ENCODE measurements at places on chromosomes 11 and 22.

DNA sequence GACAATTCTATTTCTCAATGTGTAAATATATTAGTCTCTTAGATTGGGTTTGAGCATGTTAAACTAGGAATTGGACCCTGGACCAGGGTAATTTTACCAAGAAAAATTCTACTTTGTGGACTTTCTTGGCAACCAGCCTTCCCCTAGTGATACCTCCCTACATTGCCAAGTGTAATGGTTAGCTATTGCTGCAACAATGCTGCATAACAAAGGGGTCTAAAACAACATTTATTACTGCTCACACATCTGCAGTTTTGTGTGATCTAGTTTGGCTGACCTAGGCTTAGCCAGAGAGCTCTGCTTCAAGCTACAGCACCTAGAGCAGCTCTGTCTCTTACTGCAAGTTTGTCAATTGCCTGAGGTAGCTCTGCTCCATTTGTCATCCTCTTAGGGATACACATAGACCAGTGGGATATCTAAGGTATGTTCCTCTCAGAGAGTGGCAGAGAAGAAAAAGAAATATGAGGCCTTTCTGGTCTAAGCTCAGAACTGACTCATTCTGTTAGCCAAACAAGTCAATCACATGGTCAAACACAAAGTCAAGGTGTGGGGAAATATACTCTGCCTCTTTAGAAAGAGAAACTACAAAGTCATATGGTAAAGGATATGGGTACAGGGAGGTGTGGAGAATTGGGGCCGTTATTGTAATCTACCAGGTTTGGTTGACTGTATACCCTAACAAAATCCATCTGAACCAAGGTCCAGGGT, 2.0 kb upstream of the LAYN start:
- no peak for DNase-seq

DNA sequence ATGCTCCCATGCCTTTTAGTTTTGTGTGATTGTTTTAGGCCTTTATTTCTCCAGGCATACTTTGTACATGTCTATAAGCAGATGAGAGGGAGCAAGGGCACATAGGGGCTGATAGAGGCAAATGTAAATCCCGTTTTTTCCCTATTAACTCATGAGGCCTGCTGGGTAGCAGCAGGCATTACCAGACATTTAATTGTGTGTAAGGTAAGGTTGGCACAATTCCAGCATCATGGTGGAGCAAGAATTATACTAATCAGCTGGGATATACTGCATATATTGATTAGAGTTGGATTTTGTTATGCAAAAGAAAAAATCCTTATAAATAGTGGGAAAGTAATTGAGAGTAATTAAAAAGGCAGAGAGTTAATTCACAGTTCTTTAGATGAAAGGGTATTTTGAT, 12.2 kb downstream of the FAT3 start:
- DNase-seq = no peak

GRCh38 chr22:27617214-27617881, 184.2 kb downstream of the MN1 start:
- DNase-seq = no peak

GRCh38 chr11:109974523-109974922, 118.7 kb upstream of the ZC3H12C start:
- no peak for DNase-seq

DNA sequence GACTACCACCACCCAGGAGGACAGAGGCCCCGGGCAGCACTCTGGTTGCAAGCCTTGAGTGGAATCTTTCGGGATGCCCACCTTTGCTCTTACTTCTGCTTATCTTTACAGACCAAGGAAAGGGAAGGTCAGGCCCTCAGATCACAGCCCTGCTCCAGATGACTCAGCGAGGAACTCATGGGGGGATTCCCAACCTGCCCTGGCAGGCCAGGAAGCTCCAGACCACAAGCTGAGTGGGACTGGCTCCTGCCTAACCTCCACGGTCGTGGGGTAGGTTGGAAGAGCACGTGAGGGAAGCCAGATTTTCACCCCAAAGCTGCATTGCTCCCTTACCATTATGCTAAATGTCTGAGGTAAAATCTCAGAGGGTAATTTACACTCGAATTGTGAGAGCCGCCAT, 11.8 kb downstream of the TBC1D10A start:
- no peak for DNase-seq

DNA sequence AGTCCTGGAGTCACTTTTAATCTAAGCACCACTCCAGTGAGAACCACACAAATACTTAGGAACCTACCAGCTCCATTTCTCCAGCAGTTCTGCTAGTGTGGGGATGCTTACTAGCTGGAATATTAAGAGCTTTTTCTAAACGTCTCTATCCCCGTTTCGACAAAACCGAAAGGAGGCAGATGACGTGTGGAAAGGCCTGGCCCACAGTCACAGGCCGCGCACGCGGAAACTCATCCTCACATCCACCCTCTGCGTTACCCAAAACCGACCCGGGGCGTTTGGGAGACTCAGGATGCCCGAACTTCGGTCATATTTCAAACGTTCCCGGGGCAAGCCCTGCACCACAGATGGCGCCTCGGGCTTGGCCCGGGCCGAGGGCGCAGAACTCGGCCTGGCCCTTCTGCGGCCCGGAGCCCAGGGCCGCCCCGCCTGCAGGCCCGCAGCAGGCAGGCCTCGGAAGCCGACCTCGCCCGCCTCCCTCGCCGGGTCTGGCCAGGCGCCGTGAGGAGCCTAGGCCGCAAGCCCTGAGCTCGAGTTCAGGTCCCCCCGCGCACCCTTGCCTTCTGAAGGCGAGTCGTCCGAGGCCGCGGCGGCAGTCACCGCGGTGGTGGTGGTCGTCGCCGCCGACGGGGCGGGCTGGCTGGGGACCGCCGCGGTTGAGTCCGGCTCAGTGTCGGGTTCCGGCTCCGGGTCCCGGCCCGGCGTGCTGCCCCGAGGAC, 473 bp downstream of the FNBP4 start:
- DNase-seq = peak; percentile 49

GRCh38 chr22:48706934-48707762, 1120.5 kb downstream of the BRD1 start:
- no peak for DNase-seq

- peak; percentile 95 for DNase-seq
Measured at GRCh38 chr11:64284962-64285884, at the start of gene GPR137. GPR137 (plus strand) TSS chr11:64285848; CDS start chr11:64286525, 677 bp downstream.

GRCh38 chr22:46073683-46074504, 76.4 kb upstream of the PPARA start:
- peak; percentile 53 for DNase-seq

GRCh38 chr11:70742553-70743291, 344.4 kb downstream of the CTTN start:
- DNase-seq = no peak

GRCh38 chr11:130553306-130553705, 104.9 kb downstream of the ADAMTS15 start:
- DNase-seq = no peak

- DNase-seq = peak; percentile 18
Measured at GRCh38 chr11:32052215-32052614, 38.7 kb upstream of the RCN1 start.

DNA sequence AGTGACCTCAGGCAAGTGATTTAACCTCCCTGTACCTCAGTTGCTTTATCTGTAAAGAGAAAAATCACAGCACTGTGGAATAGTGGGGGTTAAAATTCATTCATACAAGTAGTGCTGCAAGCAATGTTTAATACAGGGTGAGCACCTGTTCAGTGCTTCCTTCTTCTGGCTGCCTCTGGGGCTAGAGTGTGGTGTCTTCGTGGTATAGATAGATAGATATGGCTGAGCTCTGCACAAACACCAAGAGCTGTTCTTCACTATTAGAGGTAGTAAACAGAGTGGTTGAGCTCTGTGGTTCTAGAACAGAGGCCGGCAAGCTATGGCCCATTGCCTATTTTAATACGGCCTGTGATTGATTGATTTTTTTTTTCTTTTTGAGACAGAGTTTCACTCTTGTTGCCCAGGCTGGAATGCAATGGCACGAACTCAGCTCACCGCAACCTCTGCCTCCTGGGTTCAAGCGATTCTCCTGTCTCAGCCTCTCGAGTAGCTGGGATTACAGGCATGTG, 32.9 kb downstream of the LIMK2 start:
- DNase-seq = no peak

GRCh38 chr11:28393348-28393747, 285.2 kb downstream of the METTL15 start:
- DNase-seq = no peak

- DNase-seq = no peak
Measured at GRCh38 chr22:32535531-32536190, 61.0 kb downstream of the FBXO7 start.

GRCh38 chr11:21371044-21371443, 701.7 kb downstream of the NELL1 start:
- DNase-seq = no peak

- no peak for DNase-seq
Measured at GRCh38 chr11:63694596-63694995, 13.3 kb downstream of the RTN3 start.

- DNase-seq = no peak
Measured at GRCh38 chr11:73323464-73323863, 15.4 kb downstream of the ARHGEF17 start.

DNA sequence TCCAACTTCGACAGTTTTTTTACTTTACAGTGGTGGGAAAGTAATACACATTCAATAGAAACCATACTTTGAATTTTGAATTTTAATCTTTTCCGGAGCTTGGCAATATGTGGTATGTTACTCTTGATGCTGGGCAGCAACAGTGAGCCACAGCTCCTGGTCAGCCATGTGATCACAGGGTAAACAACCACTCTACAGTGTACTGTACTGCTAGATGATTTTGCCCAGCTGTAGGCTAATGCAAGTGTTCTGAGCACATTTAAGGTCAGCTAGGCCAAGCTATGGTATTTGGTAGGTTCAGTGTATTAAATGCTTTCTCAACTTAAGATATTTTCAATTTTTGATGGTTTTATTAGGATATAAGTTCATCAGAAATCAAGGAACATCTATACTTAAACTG, 48.7 kb upstream of the GRIK4 start:
- DNase-seq = no peak

DNA sequence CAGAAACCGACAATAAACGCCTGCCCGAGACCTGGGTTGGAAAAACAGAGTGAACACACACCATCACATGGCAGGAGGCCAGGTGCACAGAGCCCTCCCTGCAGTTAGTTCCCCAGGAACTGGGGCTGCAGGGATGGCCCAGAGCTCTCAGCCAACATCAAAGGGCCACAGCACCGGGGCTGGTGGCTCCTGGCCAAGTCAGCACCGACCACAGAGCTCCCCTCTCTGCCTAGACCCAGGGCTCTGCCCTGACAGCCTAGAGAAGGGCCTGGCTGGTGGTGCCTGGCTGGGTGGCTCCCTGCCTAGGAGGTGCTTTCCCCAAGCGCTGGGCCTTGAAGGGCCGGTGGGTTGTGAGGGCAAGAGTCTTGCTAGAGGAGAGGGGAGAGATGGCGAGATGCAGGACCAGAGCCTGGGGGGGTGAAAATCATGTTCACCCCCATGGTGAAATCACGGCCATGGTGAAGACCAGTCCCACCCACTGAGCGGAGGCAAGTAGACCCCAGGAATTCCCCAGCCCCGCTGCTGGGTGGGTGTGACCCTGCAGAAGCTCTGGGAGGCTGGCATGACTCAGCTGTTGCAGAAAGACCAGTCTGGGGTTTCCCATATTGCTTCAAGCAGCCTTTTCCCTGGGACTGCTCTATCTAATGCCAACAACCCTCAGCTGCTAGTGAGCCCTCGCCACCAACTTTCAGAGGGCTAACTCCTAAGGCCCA, 7.2 kb upstream of the BID start:
- DNase-seq = no peak

DNA sequence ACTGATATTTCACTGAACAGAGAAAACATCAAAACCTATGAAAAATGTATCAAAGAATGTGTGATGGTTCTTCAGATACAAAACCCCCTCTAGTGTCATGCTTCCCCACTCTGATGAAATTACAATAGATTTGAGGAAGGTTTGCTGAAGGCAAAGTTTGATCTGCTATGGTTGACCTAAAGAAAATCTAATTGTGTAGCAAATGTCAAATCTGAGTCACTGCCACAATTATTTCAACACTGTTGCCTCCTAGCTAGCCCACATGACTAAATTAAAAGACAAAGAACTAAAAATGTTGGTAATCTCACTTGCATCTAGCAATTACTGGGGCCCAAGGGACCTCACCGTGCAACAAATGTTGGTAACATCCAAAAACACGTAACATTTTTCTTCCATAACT, 728.0 kb downstream of the DLG2 start:
- DNase-seq = no peak

- DNase-seq = no peak
Measured at GRCh38 chr22:27866135-27867084, 52.6 kb downstream of the PITPNB start.

- DNase-seq = no peak
Measured at GRCh38 chr11:81857386-81857785, 876.3 kb downstream of the FAM181B start.

GRCh38 chr22:27978802-27979201, 59.7 kb upstream of the PITPNB start:
- DNase-seq = no peak

DNA sequence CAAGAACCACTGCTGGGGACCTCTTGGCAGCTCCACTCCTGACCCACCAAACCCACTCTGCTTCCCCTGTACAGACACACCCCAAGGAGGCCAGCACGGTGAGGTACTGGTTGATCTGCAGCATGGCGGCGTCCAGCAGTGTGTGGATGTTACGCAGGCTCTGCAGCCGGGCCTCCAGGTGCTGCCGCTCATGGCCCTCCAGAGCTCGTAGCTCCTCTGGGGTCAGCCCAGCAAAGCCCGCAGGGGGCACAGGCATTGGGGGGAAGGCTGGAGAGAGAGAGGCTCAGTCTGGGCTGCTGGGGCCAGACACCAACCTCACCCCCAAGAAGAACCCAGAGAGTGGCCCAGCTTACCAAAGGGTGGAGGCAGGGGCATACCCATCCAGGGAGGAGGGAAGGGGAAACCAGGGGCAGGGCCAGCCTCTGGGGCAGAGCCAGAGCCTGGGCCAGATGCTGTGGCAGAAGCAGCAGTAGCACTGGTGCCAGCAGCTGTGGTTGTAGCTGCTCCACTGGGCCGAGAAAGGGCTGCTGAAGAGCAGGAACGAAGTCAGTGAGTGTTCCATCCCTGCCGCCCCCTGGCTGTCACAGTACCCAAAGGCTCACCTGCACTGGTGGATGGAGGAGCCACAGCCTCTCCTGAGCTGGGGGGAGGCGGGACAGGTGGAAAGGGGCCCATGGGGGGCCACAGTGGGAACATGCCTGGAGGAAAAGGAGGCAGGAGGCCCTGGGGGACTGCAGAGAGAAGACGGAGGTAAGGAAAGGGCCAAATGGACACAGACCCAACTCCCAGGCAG, 4.5 kb downstream of the SYVN1 start:
- DNase-seq = no peak

DNA sequence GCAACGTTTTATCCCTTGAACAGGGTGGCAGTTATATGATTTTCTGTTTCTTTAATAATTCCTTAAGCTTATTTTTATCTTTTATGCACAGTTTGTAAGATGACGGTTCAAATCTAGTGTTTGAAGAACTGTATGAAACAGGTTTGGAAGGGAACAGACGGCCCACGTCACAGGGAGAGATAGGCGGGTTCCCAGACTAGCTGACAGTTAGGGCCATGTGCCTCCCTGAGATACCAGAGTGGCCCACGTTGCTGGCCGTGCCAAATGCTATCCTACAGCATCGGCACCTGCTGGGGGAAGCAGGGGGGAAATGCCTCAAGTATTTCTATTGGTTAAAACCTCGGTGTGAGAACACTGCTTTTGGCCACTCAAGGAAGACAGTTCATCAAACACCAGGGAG, 50.2 kb upstream of the BID start:
- no peak for DNase-seq

Data from nucleus accumbens (tissue), 56 donors.